ENCODE measurements at places on chromosomes 11 and 22.

DNA sequence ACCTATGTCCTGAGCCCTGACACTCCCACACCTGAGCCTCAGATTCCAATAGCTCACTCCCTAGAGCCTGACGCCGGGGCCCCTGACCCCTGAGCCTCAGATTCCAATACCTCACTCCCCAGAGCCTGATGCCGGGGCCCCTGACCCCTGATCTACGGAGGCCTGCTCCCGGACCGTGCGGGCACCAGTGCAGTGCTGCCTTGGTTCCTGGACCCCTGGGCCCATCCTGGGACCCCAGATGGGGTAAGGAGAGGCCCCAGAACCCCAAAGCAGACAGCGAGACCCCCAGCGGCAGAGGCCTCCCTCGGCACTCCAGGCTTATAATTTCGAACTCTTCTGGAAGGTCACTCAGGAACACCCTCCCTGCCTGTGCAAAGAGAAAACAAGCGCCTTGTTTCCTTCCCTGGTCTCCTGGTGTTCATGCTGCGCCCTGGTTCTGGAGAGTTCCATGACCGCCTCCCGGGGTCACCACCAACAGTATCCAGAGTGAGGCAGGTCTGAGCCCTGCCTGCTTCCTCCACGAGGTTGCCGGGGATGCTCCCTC, 7.5 kb downstream of the SUSD2 start:
- DNase-seq, result peak; percentile 7

DNA sequence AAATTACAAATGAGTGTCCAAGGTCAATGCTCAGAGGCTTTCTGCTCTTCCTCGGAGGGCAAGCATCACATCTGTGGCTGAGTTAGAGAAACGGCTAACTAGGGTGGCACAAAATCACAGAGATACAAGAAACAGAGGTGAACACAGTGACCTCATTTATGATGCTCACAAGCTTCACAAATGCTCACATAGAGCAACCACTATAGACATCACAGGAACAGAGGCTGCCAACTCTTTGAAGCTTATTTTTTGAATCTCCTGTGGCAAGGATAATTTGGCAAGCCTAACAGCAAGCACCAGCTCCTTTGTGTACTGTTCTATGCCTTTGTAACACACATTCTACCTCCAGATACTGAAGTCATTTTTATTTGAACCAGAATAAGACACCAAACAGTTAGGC, 416.5 kb upstream of the DDI1 start:
- DNase-seq, result no peak

- no peak for DNase-seq
These were observed 126.5 kb downstream of the VPREB1 start for GRCh38 chr22:22371031-22371541.

- DNase-seq, result no peak
These were observed 53.7 kb upstream of the MTMR2 start for GRCh38 chr11:95977534-95978174.

GRCh38 chr11:45336136-45336535, 50.0 kb upstream of the SYT13 start:
- no peak for DNase-seq

DNA sequence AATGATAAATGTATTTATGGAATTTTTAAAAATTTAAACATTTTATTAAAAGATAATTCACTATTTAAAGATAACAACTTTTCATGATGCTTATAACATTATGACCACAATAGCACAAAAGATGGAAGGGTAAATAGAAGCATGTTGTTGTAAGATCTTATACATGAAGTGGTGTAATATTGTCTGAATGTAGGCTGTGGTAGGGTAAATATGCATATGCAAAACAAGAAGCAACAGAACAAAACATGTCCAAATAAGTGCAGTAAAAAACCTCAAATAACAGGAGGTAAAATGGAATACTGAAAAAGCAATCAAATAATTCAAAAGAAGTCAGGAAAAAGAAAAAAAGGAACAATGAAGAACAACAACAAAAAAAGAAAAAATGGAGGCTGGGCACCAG, 56.0 kb downstream of the ADM start:
- DNase-seq, result no peak

- no peak for DNase-seq
These were observed 20.3 kb downstream of the MB start for GRCh38 chr22:35596821-35597220.

DNA sequence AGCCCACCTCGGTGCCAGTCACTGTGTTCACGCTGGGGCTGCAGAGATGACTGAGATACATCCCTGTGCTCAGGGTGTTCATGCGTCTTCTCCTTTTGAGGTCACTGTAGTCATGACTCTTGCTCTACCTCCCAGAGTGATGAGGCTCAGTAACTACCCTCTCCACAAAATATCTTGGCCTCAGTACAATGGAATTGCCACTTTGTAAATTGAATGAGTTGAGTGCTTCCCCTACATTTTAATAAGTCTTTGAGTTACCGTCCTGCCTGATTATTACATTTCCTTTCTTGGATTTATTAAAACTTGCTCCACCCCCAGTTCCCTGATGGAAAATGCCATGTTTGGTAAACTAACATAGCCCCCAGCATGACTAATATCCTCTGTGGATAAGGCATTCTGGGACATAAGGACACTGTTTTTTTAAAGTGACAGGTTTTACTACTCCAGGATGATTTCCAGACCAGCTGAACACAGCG, 15.9 kb downstream of the PRSS23 start:
- DNase-seq, result no peak

GRCh38 chr11:119745112-119745511, 16.1 kb upstream of the NECTIN1 start:
- no peak for DNase-seq
